ENCODE measurements at places on chromosomes 2 and 18. TPM values are rescaled to one million over a fixed set of nuclear protein-coding genes. Genes with fewer than 3 reads are reported as not detected.

DNA sequence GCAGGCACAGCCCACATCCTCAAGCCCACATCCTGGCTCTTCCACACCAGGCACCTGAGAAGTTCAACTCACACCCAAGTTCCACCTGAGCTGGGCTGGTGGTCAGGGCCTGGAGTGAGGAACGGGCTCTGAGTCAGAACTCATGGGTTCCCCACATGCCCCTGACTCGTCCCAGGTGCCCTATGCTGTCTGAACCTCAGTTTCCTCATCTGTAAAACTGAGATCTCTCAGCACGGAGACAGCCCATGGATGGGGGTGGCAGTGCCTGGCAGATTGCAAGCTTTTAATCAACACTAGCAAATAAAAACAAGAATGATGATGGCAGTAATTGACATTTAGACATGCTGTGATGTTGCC, 307.8 kb downstream of the NDUFA10 start:
- H3K4me3 ChIP-seq, result no peak overlapping the region
- H3K27ac ChIP-seq, result no peak overlapping the region
- H3K4me1 ChIP-seq, result no peaks in the 10 kb centered on the region
- no peak for DNase-seq
- peaks cover 4% of the 10 kb centered on the region for H3K36me3 ChIP-seq

GRCh38 chr2:238216651-238217184, 13.2 kb upstream of the ILKAP start:
- no peaks in the 10 kb centered on the region for H3K4me1 ChIP-seq
- no peak for DNase-seq
- H3K4me3 ChIP-seq, result no peak overlapping the region
- peaks cover 10% of the 10 kb centered on the region for H3K27me3 ChIP-seq
- no peaks in the 10 kb centered on the region for H3K36me3 ChIP-seq

DNA sequence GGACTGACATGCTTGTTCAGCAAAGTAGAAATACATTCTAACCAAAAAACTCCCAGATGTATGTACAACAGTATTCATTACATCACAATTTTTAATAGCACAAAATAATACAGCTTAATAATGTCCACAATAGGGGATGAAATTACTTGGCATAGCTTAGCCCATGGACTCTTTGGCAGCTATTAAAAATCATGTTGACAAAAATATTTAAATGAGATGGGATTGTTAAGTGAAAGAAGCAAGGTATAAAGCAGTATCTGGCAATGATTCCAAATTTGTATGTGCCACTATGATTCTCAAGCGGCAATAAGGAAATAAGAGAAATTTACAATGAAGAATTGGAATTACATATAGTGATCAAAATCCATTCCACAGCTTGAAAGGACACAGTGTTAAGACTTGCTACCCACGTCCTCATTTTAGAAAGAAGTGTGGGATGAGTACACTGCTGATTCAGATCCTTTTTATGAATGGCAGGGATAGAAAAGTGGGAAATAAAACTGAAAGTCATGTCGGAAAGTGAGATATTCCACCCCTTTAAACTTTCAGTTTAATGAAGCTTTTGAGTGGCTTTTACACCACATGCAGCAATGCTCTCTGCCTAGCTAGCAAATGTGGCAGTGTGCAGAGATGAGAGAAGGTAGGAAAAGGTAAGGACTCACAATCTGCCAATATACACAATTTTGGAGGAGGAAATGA, 2.4 kb downstream of the GAREM1 start:
- H3K36me3 ChIP-seq, result no peaks in the 10 kb centered on the region
- H3K27me3 ChIP-seq, result peaks cover 74% of the 10 kb centered on the region
- no peak for DNase-seq
- H3K4me1 ChIP-seq, result peaks cover 22% of the 10 kb centered on the region
- no peak overlapping the region for H3K4me3 ChIP-seq

DNA sequence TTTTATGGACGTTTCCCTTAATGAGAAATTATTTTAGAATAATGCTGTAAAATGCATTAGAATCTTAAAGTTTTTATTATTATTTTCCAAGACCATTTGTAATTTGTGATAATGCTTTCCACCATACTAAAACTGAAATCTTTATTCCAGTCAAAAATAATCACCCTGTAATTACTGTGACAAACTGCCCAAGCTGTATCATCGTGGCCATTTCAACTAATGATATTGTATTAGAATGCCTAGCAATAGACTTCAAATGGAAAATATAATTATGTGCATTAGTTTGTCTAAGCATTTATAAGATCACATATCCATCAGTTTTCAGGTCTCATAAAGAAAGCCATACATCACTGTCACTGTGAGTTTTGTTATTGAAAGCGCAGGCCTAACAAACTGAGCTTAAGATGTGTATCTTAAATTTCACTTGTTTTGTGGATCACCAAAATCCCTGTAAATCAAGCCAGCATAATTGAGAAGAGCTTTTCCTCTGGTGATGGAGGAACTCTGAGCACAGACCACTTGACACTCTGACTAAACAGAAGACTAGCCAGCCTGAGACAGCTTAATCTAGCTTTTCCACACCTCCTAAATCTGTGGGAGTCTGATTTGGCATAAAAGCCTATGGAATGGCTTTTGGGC, 1312.2 kb upstream of the ACVR2A start:
- no peaks in the 10 kb centered on the region for H3K4me1 ChIP-seq
- no peak for DNase-seq
- H3K27ac ChIP-seq, result no peak overlapping the region

DNA sequence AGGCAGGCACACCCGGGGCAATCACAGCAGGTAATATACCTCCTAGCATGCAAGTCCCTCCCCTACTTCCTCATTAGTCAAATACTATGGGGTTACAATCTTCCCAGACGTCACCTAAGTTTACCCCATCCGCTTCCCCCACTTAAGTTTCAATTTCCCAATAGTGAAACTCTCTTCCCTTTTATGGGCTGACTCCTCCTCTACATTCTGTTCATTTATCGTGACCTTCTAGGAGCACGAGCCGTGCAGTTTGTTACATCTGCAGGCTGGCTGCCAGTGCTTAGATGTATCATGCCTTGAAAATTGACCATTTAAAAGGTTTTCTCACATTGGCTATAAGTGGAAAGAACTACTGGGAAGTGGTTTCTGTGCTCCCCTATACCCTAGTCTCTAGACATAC, 1357.8 kb upstream of the CRIM1 start:
- no peak overlapping the region for H3K4me3 ChIP-seq
- no peaks in the 10 kb centered on the region for H3K27me3 ChIP-seq
- H3K27ac ChIP-seq, result no peak overlapping the region
- DNase-seq, result no peak
- H3K4me1 ChIP-seq, result no peaks in the 10 kb centered on the region
- no peaks in the 10 kb centered on the region for H3K36me3 ChIP-seq

GRCh38 chr2:208854717-208855116, 448.1 kb downstream of the PTH2R start:
- no peak for DNase-seq
- H3K27ac ChIP-seq, result no peak overlapping the region
- H3K27me3 ChIP-seq, result no peaks in the 10 kb centered on the region
- peaks cover 3% of the 10 kb centered on the region for H3K36me3 ChIP-seq

DNA sequence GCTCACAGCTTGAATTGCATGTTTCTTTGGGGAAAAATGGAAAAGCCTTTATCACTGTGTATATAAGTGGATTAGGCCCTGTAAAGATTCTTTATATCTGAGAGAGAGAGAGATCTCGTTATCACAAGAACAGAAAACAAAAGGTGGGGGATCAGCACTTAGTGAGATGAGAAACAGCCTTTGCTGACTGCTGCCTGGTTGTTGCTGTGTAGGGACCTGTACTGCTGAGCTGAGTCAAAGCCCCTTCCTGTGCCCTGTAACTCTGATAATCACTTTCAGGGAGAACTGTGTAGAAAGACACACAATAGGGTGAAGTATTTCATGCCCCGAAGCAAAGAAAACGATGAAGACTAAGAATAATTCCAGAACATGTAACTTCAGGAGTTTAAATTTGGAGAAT, 30.6 kb upstream of the FAM237A start:
- DNase-seq, result no peak
- H3K36me3 ChIP-seq, result no peaks in the 10 kb centered on the region
- H3K27me3 ChIP-seq, result no peaks in the 10 kb centered on the region
- no peaks in the 10 kb centered on the region for H3K4me1 ChIP-seq

- no peaks in the 10 kb centered on the region for H3K36me3 ChIP-seq
- H3K4me1 ChIP-seq, result peaks cover 3% of the 10 kb centered on the region
- peaks cover 17% of the 10 kb centered on the region for H3K27me3 ChIP-seq
- DNase-seq, result no peak
- no peak overlapping the region for H3K4me3 ChIP-seq
- H3K27ac ChIP-seq, result no peak overlapping the region
Measured at GRCh38 chr2:237184192-237184918, 98.7 kb downstream of the COPS8 start.

SPP2 gene
- not detected for total RNA-seq

CRYBA2 gene
- total RNA-seq, result not detected

REG3A gene
- total RNA-seq, result not detected

RTP5 gene
- 0.20 TPM for total RNA-seq
